CD8-positive, alpha-beta T cell (primary cell): ENCODE measurements at places on chromosomes 12 and 14.

DNA sequence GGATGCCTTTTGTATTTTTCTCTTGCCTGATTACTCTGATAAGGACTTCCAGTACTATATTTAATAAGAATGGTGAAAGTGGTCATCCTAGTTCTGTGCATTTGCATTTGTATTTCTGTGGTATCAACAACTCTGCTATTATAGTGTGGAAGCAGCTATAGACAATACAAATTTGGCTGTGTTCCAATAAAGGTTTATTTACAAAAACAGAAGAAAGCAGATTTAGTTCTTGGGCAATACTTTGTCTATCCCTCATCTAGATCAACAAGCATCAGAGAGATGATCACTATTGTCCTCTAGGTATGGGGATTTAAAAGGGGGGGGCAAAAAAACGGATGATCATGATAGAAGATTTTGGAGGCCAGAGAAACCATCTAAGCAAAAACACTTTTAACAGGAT lies 19.1 kb upstream of the BTG1 start:
- no peak for DNase-seq

GRCh38 chr12:48038085-48038484 lies 33.8 kb upstream of the COL2A1 start:
- no peak for DNase-seq

- DNase-seq: no peak
Measured at GRCh38 chr14:54170301-54170700, 213.7 kb upstream of the BMP4 start.

GRCh38 chr14:36510874-36511273 lies 9.2 kb downstream of the NKX2-1 start:
- DNase-seq: no peak

DNA sequence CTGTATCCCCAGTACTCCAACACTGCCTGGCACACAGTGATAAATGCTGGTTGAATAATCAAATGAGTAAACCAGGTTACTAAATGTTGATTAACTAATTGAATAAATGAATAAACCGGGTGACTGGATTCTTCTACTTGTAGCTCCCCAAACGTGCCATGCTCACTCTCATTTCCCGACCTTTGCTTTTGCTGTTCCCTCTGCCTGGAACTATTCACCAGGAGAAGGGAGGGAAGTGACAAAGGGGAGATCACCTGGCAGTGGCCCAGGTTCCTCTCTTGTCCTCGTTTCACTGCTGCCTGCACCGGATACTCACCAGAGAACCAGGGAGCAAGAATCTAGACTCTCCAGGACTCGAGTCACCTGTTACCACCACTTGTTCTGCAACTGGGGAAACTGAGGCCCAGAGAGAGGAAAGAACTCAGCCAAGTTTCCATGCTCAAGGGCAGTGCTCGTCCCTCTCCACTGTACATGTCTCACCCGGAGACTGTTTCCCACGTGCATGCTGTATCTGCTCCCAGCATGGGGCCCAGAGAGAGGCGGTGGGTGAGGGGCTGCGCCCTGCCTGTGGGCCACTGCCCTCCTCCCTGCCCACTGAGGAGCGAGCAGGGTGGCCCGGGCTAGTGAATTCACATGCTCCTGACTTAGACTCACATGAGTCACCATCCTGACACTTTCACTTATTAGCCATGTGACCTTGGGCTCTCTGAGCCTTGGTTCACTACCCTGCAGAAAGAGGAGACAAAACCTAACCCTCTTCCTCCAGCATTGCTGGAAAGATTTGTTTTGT lies 17.7 kb upstream of the POP5 start:
- DNase-seq: no peak

DNA sequence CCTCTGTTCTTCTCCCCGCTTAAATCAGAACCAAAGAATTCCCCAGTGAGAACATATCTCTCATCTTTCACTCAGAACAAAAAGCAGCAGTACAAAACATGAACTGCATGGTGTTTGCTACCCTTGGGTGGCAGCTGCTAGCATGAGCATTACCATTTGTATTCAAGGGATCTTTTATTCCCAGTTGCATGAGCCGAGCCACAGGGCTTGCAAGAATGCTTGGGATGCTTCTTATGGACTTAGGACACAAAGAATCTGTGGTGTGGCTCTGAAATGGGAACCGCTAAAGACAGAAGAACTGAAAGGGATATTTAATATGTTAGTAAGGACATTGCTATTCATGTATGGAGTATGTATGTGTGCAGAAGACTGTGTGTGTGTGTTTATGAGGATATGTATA lies 190.6 kb downstream of the TMX1 start:
- DNase-seq: no peak

GRCh38 chr12:96473394-96474093 lies 15.8 kb upstream of the CFAP54 start:
- DNase-seq: peak; percentile 79

DNA sequence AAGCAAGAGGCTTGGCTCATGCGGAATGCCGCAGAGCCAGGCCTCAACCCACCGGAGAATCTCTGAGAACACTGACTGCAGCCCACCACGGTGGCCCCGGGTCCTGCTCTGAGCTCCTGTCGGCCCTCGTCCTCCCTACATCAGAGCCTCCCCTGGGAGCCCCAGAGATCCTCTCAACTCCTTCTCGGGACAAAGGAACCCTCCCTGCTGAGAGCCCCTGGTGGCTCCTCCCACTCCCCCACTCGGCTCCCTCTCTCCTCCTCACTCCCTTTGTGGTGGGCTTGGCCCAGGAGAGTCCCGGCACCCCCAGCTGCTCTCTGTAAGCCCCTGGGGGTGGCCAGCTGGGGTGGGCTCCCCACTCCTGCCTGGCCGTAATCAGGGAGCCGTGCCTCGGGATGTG lies 11.1 kb upstream of the INF2 start:
- no peak for DNase-seq

GRCh38 chr12:96223411-96224218 lies 29.4 kb downstream of the ELK3 start:
- no peak for DNase-seq

DNA sequence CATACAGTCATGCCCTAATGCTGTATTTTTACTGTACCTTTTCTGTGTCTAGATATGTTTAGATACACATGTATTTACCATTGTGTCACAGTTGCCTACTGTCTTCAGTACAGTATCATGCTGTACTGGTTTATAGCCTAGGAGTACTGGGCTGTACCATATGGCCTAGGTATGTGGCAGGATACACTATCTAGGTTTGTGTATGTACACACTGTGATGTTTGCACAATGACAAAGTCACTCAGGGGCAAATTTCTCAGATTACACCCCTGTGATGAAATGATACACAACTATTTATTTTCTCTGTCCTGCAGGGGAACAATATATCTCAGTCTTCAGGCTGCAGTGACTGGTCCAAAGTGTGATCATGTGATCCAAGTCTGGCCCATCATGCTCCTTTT lies 1076.1 kb downstream of the VRK1 start:
- DNase-seq: no peak

DNA sequence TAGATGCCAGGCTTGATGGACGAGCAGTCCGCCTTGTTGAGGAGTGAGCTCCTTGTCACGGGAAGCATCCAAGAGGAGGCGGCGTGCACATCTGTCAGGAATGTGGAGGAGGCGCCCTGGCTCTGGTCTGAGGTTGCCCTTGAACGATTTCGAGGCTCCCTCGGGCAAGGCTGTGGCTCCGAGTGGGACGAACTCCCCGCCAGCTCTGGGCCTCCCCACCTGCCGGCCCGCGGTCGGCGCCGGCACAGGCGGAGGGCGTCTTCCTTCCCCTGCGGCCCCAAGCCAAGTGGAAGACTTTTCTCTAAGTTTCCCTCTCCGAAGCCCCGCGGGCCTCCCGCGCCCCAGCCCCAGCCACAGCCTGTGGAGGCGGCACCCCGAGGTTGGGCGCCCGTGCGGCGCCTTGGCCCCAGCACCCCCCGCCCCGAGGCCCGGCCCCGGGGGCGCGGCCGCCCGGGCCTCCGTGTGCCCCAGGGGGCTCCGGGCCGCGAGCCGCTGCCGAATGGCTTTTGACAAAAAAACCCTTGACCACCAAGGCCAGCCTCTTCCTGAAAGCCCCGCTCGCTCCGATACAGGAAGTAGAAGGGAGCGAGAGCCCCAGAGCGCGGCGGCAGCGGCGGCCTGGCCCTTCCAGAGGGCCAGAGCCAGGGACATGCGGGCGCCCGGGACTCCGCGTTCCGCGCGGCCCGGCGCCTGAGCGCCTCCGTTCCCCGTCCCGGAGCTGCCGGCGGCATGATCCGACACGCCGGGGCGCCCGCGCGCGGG lies at the start of gene RIN3:
Gene RIN3 (plus strand): TSS at position 578 of the 762 bp plus-strand sequence. CDS start 152 bp downstream, at position 730.
- DNase-seq: peak; percentile 68

- DNase-seq: no peak
Measured at GRCh38 chr12:104665296-104665695, 208.5 kb downstream of the CHST11 start.

DNA sequence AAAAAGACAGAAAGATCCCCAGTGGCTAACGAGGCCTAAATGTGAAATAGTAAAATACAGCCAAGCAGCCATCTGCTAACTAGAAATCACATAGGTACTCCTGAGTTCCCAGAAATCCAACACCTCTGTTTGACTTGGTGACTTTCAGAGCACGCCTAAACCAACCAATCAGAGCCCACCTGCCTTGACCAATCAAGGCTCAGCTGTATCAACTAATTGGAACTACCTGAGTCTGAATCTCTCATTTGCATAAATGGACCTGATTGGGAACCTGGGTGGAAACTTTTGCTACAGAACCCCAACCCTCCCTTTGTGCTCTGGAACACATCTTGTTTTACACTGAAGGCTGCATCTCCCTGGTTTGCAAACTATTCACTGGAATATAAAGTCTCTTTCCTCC lies 5.1 kb upstream of the TCL1B start:
- no peak for DNase-seq

GRCh38 chr12:91173124-91173523 lies 9.5 kb downstream of the DCN start:
- DNase-seq: no peak

GRCh38 chr14:103008768-103009357 lies 48.5 kb downstream of the CDC42BPB start:
- DNase-seq: no peak

GRCh38 chr14:77139540-77140358 lies 1.8 kb downstream of the ZDHHC22 start:
- DNase-seq: no peak

- DNase-seq: no peak
Measured at GRCh38 chr14:55120571-55121495, 8.2 kb upstream of the LGALS3 start.

- DNase-seq: no peak
Measured at GRCh38 chr14:90056826-90057225, 5.0 kb upstream of the KCNK13 start.

DNA sequence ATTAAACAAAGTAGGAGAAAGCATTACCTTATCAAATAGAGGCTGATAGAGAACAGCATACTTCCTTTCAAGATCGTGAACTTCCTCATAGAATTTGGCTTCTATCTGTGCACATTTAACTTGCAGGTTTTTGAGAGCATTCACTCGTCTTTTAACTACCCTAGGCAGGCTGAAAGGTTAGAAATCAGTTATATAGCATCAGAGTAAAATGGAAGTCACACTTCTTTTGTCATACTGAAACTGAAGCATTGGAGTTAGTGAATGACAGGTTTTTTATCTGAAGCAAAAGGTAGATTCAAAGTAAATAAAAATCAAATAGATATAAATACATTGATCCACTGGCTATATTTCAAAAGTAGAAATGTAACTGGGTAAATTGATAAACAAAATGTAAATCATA lies 24.4 kb downstream of the NAP1L1 start:
- no peak for DNase-seq

DNA sequence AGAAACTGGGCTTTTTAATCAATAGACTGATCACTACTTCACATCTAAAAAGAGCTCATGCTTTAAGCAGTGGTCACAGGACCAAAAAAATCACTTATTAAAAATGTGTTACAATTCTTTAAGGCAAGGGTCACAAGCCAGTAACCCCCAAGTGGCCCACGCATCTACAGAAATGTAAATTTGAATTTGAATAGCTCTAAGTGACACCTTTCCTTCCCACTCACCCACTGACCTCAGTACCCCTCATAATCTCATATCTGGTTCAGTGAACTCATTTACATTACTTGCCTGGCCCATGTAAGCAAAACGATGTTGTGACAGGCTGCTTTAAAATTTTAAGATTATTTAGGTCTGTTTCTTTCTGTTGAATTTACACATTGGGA lies 27.4 kb downstream of the NELL2 start:
- DNase-seq: no peak

GRCh38 chr14:64979336-64980074 lies 7.2 kb upstream of the FNTB start:
- DNase-seq: no peak

DNA sequence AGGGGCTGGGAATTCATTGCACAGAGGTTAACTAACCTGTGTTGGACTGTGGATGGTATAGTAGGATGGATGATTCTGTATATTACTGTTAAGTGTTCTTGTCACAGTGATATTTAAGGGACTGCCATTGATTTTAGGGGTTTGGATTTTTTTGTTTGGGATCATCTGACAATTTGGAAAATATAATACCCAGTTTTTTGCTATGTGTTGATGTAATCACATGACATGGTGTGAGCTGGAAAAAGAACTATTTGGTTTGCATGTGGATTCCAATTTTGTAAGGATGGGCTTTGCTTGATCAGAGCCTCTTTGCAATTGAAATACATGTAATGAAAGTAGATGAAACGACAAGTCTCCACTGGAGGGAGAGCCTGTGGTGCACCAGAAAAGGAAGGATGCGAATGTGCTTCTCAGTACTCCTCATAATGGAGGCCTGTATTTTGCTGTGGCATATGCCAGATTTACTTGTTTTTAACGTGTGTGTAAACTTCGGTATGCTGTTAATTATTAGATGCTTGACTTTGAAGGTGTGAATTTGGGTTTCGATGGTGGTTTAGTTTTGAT lies 2.7 kb downstream of the DYRK2 start:
- peak; percentile 73 for DNase-seq

GRCh38 chr14:51401272-51401671 lies 161.2 kb downstream of the TMX1 start:
- DNase-seq: no peak

DNA sequence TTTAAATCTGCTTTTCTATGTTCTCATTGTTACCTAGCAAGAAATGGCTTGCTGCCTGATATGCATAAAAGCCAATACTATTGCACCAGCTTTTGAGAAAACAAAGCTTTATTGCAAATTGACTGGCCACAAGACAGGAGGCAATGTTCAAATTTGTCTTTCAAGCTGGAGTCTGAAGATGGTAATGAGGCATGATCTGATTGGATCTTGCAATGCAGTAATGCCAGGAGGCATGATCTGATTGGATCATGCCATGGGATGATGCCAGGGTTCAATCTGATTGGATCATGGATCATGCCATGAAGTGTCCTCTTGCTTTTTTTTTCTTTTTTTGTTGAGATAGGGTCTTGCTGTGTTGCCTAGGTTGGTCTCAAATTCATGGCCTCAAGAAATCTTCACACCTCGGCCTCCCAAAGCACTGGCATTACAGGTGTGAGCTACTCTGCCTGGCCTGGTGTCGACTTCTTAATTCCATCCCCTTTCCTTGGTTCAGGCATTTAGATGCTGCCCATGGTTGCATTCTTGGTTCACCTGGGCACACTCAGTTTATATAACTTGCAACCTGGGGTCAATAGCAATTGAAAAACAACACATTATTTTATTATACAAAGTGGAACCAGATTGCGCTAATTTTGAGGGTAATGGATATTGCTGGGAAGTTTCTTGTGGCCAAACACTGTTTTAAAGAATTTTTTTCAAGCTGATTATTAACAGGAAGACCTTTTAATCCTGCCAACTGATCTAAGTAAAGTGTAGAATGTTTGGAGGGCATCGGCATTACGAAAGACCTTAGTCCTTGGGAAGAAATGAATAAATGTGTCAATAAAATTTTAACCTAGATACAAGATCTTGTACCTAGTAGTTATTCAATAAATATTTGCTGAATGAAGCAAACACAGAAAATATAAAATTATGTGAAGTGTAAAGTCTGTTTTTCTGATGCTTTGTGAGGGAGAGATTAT lies 38.8 kb downstream of the HSD17B6 start:
- no peak for DNase-seq

- no peak for DNase-seq
Measured at GRCh38 chr12:22562036-22563028, 18.0 kb upstream of the C2CD5 start.
